Endothelial cell of umbilical vein (primary cell): ENCODE measurements at places on chromosomes 11 and 22. TPM values are rescaled to one million over a fixed set of nuclear protein-coding genes. Genes with fewer than 3 reads are reported as not detected.
A peak's percentile ranks its signal among the peaks of the same experiment; 100 is the strongest.

DNA sequence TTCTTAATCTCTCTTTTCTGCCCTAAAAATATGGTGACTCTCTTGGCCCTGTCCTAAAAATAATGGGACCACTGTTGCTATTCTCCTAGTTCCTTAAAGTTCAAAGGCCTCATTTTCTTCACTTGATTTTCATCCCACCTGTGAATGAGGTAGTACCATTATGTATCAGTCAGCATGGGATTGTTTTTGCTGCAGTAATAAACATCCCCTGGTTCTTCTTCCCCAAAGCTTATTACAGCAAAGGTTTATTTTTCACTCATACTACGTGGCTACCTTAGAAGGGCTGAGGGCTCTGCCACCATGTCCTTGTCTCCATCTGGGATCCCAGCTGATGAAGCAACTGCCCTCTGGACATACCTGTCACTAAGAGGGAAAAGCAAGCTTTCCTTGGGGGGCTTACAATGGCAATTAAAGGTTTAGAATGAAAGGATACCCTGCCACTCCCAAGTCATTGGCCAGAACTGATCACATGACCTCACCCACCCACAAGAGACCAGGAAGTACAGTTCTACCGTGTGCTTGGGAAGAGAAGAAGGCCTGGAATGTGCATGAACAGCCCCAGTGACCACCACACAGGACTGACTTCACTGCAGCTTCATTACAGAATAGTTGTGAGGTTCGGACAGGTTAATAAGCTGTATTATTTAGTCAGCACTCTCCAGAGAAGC is 7.8 kb downstream of the TTC38 start:
- no peak overlapping the region for H3K27ac ChIP-seq
- no peaks in the 10 kb centered on the region for H3K4me1 ChIP-seq
- H3K4me3 ChIP-seq: no peak overlapping the region

GRCh38 chr11:120571476-120571875 is 59.9 kb downstream of the GRIK4 start:
- no peaks in the 10 kb centered on the region for H3K27me3 ChIP-seq
- H3K4me1 ChIP-seq: peaks cover under 1% of the 10 kb centered on the region
- H3K36me3 ChIP-seq: no peaks in the 10 kb centered on the region
- no peak overlapping the region for H3K4me3 ChIP-seq
- H3K27ac ChIP-seq: no peak overlapping the region
- DNase-seq: no peak

DNA sequence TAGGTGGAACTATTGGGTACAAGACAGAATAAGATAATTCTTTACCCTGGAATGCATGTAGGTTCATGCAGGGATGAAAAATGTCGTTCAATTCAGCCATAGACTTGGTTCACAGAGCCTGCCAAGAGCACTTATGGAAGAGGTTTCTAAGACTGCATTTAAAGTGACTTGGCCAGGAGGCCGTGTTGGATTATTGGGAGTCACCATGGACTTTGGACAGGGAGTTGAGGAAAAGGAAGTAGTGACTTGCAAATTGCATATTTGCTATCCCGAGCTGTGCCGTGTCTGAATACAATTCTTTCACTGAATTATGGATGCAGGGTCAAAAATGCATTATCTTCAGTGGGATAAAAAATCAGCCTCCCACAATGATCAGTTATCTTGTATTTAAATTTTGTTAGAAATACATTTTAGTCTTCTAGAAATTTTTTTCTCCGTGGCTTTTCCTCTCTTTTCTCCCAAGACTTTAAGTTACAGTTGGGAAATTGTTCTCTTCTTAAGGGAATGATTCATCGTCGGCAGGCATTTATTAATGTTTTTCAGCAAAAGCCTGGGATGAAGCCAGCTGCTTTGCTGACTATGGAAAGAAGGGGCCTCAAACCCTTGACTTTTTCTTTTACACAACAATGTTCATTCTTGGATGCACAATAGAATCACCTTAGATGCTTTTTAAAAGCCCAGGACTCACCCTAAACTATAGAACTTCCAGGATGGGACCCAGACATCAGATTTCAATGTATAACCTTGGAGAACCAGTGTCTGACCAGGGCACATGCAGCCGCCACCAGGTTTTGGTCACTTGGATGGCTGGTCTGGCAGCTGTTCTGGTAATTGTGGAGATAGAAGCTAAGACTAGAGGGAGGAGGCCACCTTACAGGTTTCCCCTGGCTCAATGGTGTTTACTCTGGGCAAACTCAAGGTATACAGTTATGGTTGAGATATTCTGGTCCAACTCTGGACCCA is 70.8 kb downstream of the FAT3 start:
- H3K27me3 ChIP-seq: no peaks in the 10 kb centered on the region
- no peak overlapping the region for H3K4me3 ChIP-seq
- no peaks in the 10 kb centered on the region for H3K4me1 ChIP-seq
- no peak overlapping the region for H3K27ac ChIP-seq
- no peak for DNase-seq

DNA sequence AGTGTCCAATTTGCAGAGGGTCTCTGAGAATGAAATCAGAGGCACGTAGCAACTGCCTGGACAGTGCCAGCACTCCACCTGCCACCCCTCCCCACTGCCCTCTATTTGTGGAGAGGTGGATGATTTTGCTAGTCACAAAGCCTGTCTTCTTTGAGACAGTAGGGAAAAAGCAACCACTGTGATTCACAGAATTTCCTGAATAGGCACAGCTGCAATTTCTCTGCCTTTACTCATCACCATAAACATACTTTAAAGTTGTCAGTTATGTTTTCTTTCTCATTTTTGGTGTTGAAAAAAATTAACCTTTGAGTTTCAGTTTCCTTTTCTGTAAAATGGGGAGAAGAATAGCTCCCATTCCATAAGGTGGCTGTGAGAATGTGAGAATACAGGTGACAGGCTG is 134.3 kb downstream of the TEAD1 start:
- H3K4me1 ChIP-seq: peaks cover 7% of the 10 kb centered on the region
- peak; percentile 28 for DNase-seq
- H3K27me3 ChIP-seq: no peaks in the 10 kb centered on the region
- no peak overlapping the region for H3K4me3 ChIP-seq
- H3K27ac ChIP-seq: no peak overlapping the region

DNA sequence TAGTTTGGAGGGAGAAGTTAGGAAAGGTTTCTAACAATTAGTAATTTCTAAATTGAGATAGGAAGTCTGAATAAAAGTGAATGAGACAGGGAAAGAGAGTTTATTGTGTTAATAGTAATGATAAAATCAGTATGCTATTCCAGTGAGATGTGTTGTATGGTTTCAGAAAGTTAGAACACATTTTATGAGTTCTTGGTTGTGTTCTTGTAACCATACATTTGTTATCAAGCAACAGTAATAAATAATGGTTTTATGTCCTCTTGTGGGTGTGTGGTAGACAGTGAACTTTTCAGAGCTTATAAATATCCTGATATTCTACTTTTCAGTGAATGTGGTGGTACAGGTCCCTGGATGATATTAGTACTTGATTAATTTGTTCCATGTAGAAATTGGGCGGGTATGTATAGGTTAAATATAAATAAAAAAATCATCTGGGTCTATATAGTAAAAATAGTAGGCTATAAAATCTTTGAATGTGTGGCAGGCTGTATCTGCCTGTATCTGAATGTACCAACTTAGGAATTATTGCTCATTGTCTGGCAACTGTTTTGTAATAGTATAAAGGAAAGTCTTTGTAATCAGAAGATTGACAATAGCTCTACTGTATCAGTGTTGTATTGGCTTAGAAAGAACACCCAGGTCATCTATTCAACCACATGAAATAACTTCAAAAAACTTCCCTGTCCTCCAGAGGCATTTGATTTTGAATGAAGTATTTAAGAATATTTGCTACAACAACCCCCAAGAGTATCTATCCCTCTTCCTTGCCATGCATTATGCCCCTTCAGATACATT is 54.8 kb downstream of the UVRAG start:
- peak; percentile 14 for DNase-seq
- H3K4me1 ChIP-seq: peaks cover 20% of the 10 kb centered on the region
- no peak overlapping the region for H3K4me3 ChIP-seq

- H3K27ac ChIP-seq: peak overlapping the region; percentile 39
- H3K4me1 ChIP-seq: peaks cover 28% of the 10 kb centered on the region
- no peaks in the 10 kb centered on the region for H3K27me3 ChIP-seq
These were observed 90.6 kb downstream of the TSPAN18 start for GRCh38 chr11:44817207-44817949.

GRCh38 chr11:1260023-1260501 is 37.2 kb downstream of the MUC5B start:
- no peaks in the 10 kb centered on the region for H3K27me3 ChIP-seq
- no peak overlapping the region for H3K27ac ChIP-seq
- H3K36me3 ChIP-seq: no peaks in the 10 kb centered on the region
- DNase-seq: no peak
- H3K4me3 ChIP-seq: no peak overlapping the region

Gene SLC35C1
- 17.1 and 19.8 TPM in 2 replicates for total RNA-seq

GRCh38 chr11:100794446-100794845 is 107.4 kb downstream of the ARHGAP42 start:
- no peak overlapping the region for H3K27ac ChIP-seq
- peaks cover 8% of the 10 kb centered on the region for H3K4me1 ChIP-seq
- no peak for DNase-seq
- H3K4me3 ChIP-seq: no peak overlapping the region
- H3K36me3 ChIP-seq: no peaks in the 10 kb centered on the region
- H3K27me3 ChIP-seq: no peaks in the 10 kb centered on the region

DNA sequence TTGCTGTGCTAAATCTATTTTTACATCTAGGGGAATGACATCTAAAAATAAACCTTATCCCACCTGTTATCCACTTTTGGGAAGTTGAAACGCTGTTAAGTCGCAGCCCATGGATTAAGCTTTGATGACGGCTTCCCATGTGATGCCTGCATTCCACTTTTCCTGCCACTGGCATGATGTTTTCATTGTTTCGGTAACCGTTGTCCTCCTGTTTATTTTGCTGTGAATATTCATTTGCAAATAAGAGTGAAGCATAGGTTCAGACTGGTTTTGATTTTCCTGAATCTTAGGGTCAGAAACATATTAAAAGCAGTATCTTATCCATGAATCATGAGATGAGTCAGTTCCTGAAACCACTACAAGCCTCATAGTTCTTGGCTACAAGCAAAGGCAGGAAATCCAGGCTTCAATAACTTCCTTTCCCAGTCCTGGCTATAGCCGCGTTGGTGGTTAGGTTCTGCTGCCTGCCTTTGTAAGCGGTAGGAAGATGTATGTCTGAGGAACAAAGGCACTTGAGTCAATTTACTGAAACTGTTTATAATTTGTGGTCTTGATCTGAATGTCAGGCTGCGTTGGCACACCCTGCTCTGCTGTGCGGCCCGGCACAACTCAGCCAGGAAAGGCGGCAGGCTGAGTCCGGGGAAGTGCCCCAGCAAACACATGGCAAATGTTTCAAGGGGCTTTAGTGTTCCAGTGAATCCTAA is 19.4 kb downstream of the TEAD1 start:
- H3K36me3 ChIP-seq: no peaks in the 10 kb centered on the region
- peak overlapping the region; percentile 95 for H3K27ac ChIP-seq
- H3K27me3 ChIP-seq: no peaks in the 10 kb centered on the region
- H3K4me3 ChIP-seq: no peak overlapping the region

Gene USP2
- 1.1 and 1.2 TPM in 2 replicates for total RNA-seq

GRCh38 chr11:133339495-133340140 is 192.7 kb downstream of the OPCML start:
- H3K4me1 ChIP-seq: no peaks in the 10 kb centered on the region
- H3K27ac ChIP-seq: no peak overlapping the region
- DNase-seq: no peak
- no peaks in the 10 kb centered on the region for H3K27me3 ChIP-seq
- no peak overlapping the region for H3K4me3 ChIP-seq

Gene KCTD14
- total RNA-seq: 1.1 and 1.8 TPM in 2 replicates

Gene MFNG
- total RNA-seq: 188 and 197 TPM in 2 replicates
